ENCODE measurements at places on chromosomes 12 and 14.

GRCh38 chr12:15496738-15497137 lies 174.4 kb downstream of the PTPRO start:
- no peak for DNase-seq

GRCh38 chr14:22465201-22465840 lies 123.7 kb downstream of the DAD1 start:
- DNase-seq, result no peak

DNA sequence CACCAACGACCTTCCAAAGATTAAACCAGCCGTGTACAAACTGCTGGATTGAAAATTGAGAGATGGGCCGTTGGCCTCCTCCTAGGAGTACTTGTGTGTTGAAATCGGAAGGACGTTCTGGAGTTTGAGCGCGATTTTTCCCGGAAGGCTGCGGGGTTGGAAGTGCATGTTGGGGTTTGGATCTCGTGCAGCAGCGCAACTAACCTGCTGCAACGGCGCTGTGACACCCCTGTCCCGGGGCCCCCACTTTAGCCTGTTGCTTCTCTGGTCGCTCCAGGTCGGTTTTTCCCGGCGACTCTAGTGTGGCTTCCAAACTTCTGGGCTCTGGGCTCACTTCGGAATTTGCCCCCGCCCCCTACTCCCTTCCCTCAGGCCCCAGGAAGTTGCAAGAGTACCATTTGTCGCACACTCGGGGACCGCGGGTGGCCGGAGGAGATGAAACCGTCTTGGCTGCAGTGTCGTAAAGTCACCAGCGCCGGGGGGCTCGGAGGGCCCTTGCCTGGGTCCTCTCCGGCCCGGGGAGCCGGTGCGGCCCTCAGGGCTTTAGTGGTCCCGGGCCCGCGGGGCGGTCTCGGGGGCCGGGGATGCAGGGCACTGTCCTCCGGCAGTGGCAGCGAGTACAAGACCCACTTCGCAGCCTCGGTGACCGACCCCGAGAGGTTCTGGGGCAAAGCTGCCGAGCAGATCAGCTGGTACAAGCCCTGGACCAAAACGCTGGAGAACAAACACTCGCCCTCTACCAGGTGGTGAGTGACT lies at the start of gene ACSS3:
Gene ACSS3, plus strand, starts transcription at position 394 of the 756 bp plus-strand sequence. Its CDS starts 42 bp downstream, at position 436.
- no peak for DNase-seq

- no peak for DNase-seq
Measured at GRCh38 chr12:132925597-132926414, 30.3 kb downstream of the ZNF605 start.

- no peak for DNase-seq
Measured at GRCh38 chr12:55652352-55652751, 15.7 kb downstream of the OR10P1 start.

DNA sequence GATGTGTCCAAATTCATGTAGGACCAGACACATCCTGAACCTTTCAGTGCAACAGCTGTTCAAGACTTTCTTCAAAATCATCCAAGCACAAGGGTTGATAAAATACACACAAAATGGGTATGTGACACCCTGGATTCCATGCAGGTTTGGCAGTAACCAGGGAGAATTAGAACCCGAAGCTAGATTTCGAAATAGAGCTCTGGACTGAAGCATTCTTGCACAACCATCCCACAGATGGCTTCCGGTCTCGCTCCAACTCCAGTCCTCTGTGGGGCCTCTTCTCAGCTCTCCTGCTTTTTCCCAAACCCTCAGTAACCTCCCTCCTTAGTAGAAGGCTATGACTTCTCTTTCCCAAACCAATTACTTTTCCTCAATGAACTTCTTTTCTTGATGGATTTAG lies 171.3 kb downstream of the TTC7B start:
- DNase-seq, result no peak
